ENCODE measurements at places on chromosomes 12 and 14.

DNA sequence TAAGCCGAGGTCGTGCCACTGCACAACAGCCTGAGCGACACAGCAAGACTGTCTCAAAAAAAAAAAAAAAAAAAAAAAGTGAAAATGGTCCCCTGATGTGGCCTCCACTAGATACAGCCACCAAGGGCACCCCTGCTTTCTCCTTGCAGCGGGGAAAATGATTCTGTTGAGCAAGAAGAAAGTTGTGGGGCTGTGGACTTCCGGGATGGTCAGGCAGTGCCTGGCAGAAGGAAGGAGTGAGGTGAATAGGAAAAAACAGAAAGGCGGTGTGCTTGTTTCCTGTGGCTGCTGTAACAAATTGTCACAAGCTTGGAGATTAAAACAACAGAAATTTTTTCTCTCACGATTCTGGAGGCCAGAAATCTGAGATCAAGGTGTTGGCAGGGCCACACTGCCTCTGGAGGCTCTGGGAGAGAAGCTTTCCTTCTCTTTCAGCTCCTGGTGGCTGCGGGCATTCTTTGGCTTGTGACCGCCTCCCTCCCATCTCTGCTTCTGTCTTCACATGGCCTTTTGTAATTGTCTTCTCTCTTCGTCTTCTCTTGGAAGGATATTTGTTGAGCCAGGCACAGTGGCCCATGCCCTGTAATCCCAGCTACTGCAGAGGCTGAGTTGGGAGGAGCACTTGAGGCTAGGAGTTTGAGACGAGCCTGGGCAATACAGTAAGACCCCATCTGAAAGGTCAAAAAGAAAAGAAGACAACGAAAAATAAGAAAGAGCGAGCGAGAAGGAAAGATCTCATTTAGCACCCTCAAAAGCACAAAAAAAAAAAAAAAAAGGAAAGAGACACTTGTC lies 116.6 kb upstream of the MED13L start:
- no peak for DNase-seq

GRCh38 chr14:36333119-36333518 lies 12.7 kb upstream of the MBIP start:
- no peak for DNase-seq

DNA sequence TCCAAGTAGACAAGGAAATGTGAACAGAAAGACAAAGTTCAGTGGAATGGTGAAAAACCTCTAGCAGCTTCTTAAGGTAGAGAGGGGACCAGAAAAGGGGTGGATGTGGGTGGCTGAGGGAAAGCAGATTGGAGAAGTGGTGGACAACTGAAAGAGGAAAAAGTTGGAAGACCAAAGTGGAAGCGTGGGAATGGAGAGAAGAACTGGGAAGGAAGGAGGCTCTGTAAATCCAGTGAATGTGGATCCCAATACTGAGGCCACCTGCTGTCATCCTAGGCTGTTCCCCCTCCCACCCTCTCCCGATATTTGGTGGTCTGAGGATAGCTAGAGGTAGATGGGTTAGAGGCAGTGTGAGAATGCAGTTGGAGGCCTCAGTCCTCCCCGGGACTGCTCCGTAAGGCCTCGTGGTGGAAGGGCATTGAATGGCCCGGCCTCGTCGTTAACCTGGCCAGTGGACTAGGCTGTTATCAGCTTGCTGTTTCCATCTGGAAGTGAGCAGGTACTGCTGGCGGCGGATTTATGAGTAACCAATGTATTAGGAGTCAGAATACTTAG lies 822 bp upstream of the POU6F1 start:
- DNase-seq = no peak

DNA sequence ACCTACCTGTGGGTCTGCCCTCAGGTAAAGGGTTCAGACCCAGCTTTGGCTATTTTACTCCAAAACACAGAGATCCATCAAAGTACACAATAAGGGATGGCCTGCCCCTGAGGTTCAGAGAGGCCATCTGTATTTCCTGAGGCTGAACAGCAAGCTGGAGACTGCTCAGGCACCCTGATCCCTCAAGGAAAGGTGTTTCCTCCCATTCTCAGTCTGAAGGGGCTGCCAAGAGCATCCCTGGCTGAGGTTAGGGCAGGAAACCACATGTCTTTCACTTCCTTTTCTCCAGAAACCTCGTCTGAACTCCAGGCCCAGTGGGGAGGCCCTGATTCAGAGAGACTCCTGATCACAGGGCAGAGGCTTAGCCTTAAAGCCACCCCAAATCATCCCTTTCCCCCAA lies 1.5 kb downstream of the RILPL1 start:
- no peak for DNase-seq

GRCh38 chr12:53810950-53811349 lies 59.2 kb upstream of the CISTR start:
- no peak for DNase-seq

- no peak for DNase-seq
Observed at GRCh38 chr12:85951823-85952222, 77.7 kb downstream of the NTS start.

- peak; percentile 64 for DNase-seq
Observed at GRCh38 chr14:79254069-79254775, 957.1 kb downstream of the DIO2 start.

- DNase-seq = peak; percentile 24
Observed at GRCh38 chr12:127272864-127273263, 994.1 kb upstream of the TMEM132C start.
